ENCODE measurements at places on chromosomes 2 and 18.

GRCh38 chr2:24353364-24353763 lies 7.0 kb downstream of the ITSN2 start:
- DNase-seq = no peak

DNA sequence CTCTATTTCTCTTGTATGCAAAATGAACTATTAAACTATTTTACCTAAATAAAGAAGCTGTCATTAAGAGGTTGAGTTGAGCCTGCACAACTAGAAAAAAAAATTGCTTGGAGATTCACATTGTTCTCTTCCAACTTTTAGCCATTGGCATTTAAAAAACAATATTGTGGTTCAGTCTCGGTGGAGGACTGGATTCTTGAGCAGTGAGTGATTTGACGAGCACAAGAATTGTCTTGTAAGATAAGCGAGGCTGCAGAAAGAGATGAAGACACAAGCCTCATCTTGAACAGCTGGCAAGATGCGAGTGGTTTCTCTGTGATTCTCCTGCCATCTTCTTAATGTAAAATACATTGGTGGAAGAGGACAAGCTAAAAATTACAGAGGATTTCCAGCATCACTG lies 67.0 kb downstream of the GALR1 start:
- no peak for DNase-seq

DNA sequence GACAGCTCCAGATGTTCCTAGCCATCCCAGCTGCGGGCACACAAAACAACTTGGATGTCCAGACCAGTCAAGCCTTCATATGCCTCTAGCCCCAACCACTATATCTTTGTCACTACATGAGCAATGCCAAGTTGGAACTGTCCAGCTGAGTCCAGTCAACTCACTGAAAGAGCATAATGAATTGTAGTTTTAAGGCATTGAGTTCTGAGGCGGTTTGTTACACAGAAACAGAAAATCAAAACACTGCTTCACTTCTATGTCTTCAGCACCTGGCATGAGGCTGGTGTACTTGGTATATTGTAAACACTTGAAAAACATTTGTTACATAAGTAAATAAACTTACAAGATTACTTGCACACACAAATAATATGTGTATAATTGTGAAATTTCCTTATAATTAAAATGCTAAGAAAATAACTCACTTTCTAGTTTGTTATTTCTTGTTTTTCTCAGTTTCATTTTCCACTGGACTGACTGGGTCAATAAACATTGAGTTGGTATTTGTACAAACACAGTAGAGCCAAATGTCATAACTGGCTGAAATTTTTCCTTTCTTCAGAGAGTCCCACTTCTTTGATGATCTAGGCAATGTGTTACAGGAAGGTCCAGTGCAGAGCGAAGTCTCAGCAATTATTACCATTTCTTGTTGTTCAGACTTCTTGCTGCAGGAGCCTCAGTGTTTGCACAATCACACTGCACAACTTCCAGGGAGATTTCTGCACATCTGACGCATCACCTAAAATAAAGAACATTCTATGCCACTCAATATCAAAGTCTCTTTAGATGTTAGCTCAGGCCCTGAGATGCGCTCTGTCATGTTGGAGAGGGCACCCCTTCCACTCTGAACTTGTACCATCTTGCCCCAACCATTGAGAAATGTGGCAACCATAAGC lies 38.2 kb upstream of the DPP4 start:
- DNase-seq = no peak

DNA sequence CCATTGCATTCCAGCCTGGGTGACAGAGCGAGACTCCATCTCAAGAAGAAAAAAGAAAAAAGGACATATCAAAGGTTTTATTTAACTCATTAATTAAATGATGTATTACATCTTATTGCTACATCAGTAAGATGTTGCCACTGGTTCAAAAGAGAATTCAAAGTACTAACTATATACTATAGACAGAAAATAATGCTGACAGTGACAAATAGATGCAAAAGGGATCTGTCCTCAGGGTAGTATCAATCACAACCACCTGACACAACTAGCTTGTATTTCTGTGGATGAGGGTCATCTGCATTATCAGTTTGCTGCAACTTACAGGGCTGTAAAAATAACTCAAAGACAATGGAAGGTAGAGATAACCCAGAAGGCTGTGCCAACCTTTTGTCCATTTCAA lies 16.4 kb upstream of the CREG2 start:
- DNase-seq = no peak

- DNase-seq = peak; percentile 46
Measured at GRCh38 chr2:47783486-47784351, 774 bp downstream of the MSH6 start.

DNA sequence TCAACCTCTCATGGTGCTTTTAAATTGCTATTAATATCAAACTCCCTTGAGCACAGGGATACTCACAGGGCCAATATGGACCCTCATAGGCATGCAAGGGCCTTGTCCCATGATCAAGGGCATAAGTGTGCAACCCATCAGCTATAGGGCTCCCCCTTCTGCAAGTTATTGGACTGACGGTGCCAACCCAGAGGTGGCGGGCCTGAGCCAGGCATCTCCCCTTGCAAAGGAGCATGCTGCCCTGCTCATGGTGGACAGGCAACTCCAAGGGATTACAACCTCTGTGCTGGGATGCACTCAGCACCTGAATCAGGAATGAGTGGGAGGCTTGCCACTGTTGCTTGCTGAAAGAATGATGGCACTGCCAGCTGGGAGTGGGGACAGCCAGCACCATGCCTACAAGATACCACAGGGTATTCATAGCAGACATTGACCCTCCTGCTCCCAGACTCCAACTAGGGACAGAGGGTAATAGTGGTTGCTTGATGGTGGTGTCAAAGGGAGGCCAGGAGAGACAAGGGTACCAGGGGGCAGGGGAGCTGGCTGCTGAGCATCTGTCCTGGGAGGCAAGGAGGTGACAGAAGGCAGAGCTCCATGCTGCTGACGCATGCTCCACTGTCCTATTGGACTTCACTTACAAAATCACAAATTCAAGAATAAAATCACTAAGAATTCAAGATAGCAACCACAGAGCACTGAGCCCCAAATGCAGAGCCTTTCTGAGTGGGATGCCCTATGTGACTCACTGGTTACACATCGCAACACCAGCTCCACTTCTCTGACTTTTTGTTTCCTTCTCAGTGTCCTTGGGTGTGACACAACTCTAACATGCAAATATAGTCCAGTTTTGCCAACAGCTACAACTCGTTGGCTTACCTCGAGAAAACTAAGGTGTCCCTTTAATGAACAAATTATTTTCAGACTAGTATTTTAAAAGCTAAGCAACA lies 157.1 kb upstream of the CCDC150 start:
- DNase-seq = no peak

DNA sequence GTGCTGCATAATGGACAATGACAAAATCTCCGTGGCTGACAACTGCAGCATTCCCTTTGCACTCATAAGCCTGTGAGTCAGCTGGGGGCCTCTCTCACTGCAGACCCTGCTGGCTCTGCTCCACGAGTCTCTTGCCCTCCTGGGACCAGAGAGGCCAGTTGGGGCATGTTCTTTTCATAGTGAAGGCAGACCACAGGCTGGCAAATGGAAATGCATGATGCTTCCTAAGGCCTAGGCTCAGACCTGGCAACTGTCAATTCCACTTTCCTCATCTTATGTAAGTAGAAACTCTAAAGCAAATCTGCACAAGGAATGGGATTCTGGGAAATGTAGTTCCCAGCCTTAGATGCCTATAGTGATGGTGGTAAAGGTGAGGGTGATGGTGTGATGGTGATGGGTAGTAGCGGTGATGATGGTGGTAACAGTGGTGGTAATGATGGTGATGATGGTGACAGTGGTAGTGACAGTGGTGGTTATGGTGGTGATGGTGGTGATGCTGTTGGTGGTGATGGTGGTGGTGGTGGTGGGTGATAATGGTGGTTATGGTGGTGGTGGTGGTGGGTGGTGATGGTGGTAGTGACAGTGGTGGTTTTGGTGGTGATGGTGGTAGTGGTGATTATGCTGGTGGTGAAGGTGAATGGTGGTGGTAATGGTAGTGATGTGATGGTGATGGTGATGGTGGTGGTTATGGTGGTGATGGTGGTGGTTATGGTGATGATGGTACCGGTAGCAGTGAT lies 185.8 kb upstream of the ARL4C start:
- DNase-seq = no peak

Measured in stimulated activated CD4-positive, alpha-beta T cell treated with anti-CD3 and anti-CD28 coated beads, Interleukin-15, amount 100 ng/mL, for 1 hour (primary cell).